ENCODE measurements at places on chromosomes 12 and 14. TPM values are rescaled to one million over a fixed set of nuclear protein-coding genes. Genes with fewer than 3 reads are reported as not detected.

GRIN2B gene
- not detected for total RNA-seq

TAS2R10 gene
- not detected for total RNA-seq

KLHL33 gene
- 0.10 TPM for total RNA-seq

CMA1 gene
- total RNA-seq = 1.2 TPM

MEG3 gene
- total RNA-seq = not detected

MORN3 gene
- total RNA-seq = 2.9 TPM

RTL1 gene
- total RNA-seq = not detected

ANAPC5 gene
- total RNA-seq = 117 TPM

C14orf119 gene
- total RNA-seq = 44.2 TPM

ACSM4 gene
- not detected for total RNA-seq

NID2 gene
- total RNA-seq = not detected

GALNT16 gene
- total RNA-seq = 0.02 TPM

KLRB1 gene
- total RNA-seq = 0.25 TPM

GMFB gene
- 29.5 TPM for total RNA-seq

MSI1 gene
- total RNA-seq = 0.57 TPM

PLEKHH1 gene
- total RNA-seq = 2.5 TPM

RNF10 gene
- total RNA-seq = 166 TPM

GLTP gene
- 19.9 TPM for total RNA-seq

SPTB gene
- 0.42 TPM for total RNA-seq

LBHD2 gene
- total RNA-seq = not detected

PMCH gene
- not detected for total RNA-seq

KRT85 gene
- total RNA-seq = not detected

CLEC6A gene
- total RNA-seq = not detected

NIN gene
- total RNA-seq = 56.9 TPM

APOF gene
- total RNA-seq = not detected

IAPP gene
- total RNA-seq = not detected

LRRC10 gene
- total RNA-seq = not detected

GLT8D2 gene
- not detected for total RNA-seq

GPR84 gene
- total RNA-seq = 1.2 TPM

KLRK1 gene
- total RNA-seq = 0.35 TPM

IRF9 gene
- 202 TPM for total RNA-seq

RNASE3 gene
- total RNA-seq = not detected

RNF212B gene
- total RNA-seq = not detected

PPP1R1A gene
- not detected for total RNA-seq

CEBPE gene
- total RNA-seq = 0.43 TPM

IL31 gene
- total RNA-seq = not detected

HCAR1 gene
- total RNA-seq = 0.99 TPM

GYS2 gene
- not detected for total RNA-seq
